Bronchial epithelial cell (primary cell): ENCODE measurements at places on chromosomes 1 and 21. TPM values are rescaled to one million over a fixed set of nuclear protein-coding genes. Genes with fewer than 3 reads are reported as not detected.

DNA sequence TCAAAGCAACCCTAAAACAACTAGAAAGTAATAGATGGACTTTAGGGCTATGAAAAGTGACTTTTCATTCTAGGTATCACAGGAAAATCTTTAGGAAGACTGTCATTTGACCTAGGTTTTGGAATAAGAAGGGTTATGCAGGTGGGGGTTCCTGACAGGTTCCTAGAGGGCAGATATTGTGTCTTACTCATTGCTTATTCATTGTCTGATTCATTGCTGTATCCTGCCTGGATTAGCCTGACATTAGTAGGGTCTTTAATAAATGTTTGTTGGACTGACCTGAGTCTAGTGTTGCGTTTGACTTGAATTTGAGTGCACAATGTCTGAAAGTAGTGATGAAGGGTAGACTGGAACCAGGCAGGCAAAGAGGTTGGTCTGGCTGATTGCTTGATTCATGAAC, 6.0 kb downstream of the FNBP1L start:
- DNase-seq, result peak; percentile 92

GNAT2 gene
- total RNA-seq, result 0.26 TPM in 1 of 2 replicates, not detected in the other

GRCh38 chr1:234533975-234534876, 55.2 kb upstream of the TARBP1 start:
- DNase-seq, result peak; percentile 75

- DNase-seq, result no peak
Observed at GRCh38 chr1:167916766-167917511, 3.0 kb upstream of the ADCY10 start.

DNA sequence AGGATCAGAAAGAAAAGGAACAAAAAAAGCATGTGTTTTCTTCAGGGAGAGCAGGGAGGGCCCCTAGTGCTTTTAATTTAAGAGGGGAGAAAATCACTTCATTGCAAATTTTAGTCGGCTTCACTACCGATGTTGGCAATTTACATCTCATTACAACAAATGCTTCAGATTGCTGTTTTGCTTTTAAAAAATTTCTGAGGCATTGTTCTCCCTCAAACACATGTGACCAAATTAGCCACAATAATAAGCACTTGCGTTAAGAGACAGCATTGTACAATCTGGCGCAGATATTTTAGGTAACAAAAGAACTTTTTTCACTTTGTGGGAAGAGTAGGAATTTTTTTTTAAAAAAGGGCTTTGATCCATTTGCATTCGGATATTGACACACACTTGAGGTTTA, 29.8 kb downstream of the BEND5 start:
- no peak for DNase-seq

DNA sequence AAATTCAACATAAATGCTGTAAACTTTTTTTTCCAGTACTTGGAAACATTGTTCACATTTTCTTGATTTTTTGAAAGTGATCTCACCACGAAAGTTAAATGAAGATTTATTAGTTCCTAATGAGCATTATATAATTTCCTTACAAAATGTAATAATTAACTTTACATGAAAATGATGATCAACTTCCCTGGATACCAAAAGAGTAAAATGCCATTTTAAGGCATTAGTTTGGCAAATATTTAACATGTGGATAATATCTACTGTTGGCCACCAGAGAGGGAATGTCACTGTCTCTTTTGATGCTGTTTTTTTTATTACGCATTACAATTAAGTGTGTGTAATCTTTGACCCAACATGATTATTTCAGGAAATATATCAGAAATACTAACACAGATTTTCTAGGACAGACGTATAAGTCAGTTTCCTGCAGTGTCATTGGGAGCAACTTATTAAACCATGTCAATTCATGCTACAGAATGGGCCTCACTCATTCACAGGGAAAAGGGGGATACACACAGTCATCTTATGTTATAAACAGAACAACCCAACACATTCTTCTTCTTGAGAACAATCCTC, 903.9 kb upstream of the ADGRL2 start:
- DNase-seq, result no peak

GRCh38 chr1:15295696-15296095, 48.7 kb downstream of the FHAD1 start:
- DNase-seq, result peak; percentile 62

LYPD8 gene
- not detected in 2 replicates for total RNA-seq

GRCh38 chr1:38558055-38558454, 301.5 kb downstream of the RRAGC start:
- no peak for DNase-seq

HRNR gene
- under 0.01 and 0.26 TPM in 2 replicates for total RNA-seq

BCAN gene
- total RNA-seq, result not detected in 2 replicates

DNA sequence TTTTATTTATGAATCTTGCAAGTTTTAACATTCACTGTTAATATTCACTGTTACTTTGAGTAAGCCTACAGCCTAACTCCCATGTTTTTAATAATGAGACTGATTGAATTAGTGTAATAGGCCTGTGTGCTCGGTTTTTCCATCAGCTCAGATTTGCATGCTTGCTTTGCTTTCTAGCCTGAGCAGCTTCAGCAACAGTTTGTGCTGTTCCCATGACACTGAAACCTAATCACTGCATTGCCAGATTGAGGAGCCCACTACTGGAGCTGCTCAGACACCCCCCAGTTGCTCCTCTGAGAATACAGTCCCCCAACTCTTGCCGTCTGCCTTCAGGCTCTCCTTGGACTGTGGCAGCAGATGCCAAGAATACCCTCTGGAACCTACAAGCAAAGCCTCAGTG, 695.4 kb downstream of the BRINP3 start:
- DNase-seq, result no peak

BEND5 gene
- not detected in 2 replicates for total RNA-seq

GRCh38 chr1:27596261-27596660, 7.7 kb downstream of the AHDC1 start:
- DNase-seq, result no peak

GRCh38 chr1:109762821-109763645, 690 bp downstream of the EPS8L3 start:
- peak; percentile 56 for DNase-seq

C1orf185 gene
- total RNA-seq, result not detected in 2 replicates

DNA sequence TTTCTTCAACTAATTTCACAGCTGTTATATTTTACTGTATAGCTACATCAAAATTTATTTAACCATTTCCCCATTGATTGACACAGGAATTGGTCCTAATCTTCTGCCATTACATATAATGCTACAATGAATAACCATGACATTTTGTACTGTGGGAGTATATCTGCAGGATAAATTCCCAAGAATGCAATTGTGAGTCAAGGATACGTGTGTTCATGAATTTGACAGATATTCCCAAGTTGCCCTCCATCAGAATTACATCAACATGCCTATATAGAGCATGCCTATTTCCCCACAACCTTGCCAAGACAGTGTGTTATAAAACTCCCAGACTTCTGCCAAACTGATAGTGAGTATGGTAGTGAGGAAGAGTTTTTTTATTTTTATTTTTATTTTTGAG, 2.7 kb upstream of the TIE1 start:
- no peak for DNase-seq

YBX1 gene
- total RNA-seq, result 1,123 and 1,188 TPM in 2 replicates

DNA sequence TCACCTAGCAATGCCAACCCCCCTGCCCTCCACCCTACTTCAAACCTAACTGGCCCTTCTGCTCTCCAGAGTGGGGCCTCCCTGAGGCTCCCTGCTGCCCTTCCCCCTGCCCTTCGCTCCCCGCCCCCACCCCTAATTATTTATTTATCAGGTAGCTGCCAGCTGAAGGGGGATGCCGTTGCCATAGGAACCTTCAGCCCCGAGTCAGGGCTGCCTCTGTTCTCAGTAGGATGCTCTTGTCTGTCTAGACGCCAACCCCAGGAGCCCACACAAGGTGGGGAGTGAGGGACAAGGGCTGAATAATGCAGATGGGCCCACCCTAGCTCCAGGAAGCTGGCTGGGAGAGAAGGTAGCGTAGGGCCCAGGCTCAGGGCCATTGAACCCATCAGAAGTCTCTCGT, 41.1 kb downstream of the NKAIN1 start:
- DNase-seq, result no peak

COL11A1 gene
- under 0.01 and 0.26 TPM in 2 replicates for total RNA-seq

EXTL1 gene
- not detected in 2 replicates for total RNA-seq

OR10J1 gene
- not detected in 2 replicates for total RNA-seq

GRCh38 chr1:61419657-61420056, 305.3 kb downstream of the TM2D1 start:
- DNase-seq, result no peak

GRCh38 chr1:74629283-74629682, 44.3 kb downstream of the ERICH3 start:
- no peak for DNase-seq

CYYR1 gene
- 0.38 and 1.1 TPM in 2 replicates for total RNA-seq

GRCh38 chr1:237672748-237673147, 218.0 kb downstream of the ZP4 start:
- DNase-seq, result peak; percentile 5

CASQ1 gene
- not detected in 2 replicates for total RNA-seq

DNA sequence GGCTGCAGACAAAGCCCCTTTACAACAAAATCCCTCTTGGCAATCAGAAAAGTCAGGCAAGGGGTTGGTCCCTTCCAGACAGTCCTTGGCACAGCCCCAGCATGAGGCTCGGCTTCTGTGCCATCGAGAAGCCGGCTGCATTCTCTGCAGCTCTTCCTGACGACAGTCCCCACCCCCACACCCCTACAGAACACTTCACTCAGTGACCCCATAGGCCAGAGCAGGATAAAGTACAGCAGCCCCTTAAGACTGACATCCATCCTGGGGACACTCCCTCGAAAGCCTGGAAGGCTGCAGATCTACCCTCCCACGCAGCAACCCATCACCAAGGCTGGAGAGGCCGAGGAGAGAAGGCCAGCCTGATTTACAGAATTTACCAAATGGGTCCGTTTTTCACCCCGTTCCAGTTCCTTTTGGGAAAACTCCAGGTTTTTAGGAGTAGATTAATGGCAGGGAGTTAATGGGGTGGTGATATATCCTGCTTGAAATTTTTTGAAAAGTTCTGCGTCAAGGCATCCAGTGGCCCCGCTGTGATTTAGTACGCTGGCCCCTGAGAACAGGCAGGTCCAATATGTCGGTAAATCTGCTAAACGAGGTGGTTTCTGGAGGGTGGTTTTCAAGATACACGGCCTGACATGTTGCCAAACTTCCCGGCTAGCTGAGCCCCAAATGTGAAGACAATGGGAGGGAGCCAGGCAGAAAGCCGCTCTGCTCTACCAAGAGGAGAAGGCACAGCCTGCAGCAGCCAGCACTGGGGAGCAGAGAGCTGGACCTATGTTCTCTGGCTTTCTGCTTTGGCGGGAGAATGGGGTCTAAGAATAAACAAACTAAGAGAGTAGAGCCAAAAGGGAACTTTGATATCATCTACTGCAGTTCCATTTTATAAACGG, 81.7 kb downstream of the SSBP3 start:
- DNase-seq, result no peak

GRCh38 chr1:153677718-153678518, 570 bp upstream of the NPR1 start:
- peak; percentile 41 for DNase-seq

- DNase-seq, result no peak
Observed at GRCh38 chr1:65319754-65320153, 10.4 kb downstream of the DNAJC6 start.

- no peak for DNase-seq
Observed at GRCh38 chr1:52836035-52836434, 6.5 kb upstream of the ZYG11A start.

DNA sequence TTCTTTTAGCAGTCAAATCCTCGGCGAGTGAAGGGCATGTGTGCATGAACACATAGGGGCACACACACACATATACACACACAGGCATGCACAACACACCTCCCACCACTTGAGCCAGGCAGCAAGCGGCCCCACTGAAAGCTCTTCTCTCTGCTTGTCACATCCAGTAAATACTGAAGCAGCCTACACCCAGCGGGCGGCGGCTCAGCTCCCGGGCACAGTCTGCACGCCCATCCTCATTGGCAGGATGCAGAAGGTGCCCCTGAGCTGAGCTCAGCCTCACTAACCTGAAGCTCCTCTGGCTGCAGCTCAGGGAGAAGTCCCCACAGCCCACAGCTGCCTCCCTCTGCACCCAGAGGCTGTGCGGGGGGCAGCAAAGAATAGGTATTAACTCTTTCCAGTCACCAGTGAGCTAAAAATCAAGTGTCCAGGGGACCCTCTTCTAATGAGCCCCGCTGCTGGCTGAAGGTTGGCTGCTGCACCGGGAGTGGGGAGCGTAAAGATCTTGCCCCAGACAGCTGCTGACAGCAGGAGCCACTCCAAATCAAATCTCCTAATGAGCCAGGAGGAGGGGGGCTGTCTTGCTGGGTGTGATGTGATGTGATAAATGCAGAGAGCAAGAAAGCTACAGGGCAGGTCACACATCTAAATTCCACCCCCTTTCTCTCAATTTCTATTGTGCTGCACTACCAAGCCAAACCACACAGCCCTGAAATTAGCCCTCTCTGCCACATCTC, 12.5 kb downstream of the RGS8 start:
- no peak for DNase-seq

UBE2U gene
- total RNA-seq, result not detected in 2 replicates
